ENCODE measurements at places on chromosomes 6 and 20.
A peak's percentile ranks its signal among the peaks of the same experiment; 100 is the strongest.

- DNase-seq, result no peak
Observed at GRCh38 chr6:12228447-12229146, 61.6 kb upstream of the EDN1 start.

GRCh38 chr6:72968704-72969103 is 256.6 kb downstream of the KHDC1L start:
- no peak for DNase-seq

GRCh38 chr6:73062130-73062529 is 163.2 kb downstream of the KHDC1L start:
- no peak for DNase-seq

GRCh38 chr20:45834797-45835161 is 1.2 kb downstream of the SNX21 start:
- no peak for DNase-seq

GRCh38 chr20:10824750-10825500 is 151.1 kb upstream of the JAG1 start:
- DNase-seq, result no peak

DNA sequence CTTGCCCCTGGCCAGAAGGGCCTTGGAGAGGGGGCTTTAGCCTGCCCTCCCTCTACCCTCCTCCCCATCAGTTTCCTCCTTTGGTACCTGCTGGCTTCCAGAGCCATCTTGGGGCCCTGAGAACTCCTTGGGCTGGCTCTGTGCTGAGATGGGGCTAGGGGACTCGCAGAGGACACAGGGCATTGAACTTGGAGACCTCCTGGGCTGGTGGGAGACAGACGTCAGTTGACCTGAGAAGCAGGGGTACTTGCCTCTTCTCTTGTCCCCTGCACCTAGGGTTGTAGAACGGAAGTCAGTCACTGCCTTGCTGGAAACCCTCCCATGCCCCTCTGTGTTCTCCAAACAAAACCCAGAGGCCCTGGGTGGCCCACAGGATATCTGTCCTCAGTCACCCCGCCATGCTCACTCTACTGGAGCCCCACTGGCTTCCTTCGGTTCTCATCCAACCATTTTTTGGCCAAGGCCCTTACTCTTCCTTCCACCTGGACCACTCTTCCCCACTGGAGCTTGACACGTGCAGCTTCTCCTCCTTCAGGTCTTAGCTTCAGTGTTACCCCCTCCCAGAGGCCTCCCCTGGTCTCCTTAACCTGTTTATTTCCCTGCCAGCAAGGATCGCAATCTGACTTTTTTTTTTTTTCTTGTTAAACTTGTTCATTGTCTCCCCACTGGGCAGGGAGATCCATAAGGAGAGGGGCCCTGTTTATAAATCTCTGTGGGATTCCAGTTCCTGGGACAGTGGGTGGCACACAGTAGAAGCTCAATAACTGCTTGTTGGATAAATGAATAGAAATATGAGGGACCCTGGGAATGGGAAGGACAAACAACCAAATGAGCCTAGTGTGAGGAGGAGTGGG is 971 bp downstream of the RBCK1 start:
- no peak for DNase-seq

DNA sequence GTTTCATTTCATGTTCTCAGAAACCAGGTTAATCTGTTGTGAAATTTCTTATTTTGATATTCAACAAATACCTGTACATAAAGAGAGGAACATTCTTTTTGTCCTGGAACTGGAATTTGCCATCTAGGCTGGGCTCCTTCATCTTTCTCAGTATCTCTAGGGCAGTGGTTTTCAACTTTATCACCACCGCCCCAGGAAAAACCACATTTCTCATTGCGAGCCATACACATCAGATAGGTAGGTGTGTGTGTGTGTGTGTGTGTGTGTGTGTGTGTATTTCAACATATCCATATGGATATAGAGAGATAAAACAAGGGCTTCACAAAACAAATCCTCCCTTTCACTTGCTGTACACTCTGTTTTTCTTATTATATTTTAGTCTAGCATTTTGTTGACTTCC is 24.1 kb downstream of the BFSP1 start:
- DNase-seq, result no peak

DNA sequence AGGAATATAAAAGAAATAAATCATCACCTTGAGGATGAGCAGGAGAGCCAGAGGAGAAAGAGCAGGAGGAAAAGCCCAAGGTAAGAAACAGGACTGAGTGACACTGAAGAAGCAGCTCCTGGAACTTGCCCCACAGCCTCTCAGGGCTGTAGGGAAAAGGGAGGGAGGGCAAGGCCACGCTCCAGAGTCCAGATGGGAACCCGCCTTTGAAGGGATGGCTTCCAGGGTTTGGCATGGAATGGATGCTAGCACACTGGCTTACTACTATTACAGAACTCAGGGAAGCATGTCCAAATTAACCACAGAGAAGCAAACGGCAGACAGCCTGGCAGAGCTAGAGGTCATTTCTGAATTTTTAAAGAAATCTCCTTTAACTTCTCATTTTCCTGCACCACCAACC is 26.8 kb downstream of the RALGAPA2 start:
- DNase-seq, result no peak

GRCh38 chr6:133173276-133173675 is 67.9 kb upstream of the EYA4 start:
- DNase-seq, result no peak

- peak; percentile 73 for DNase-seq
Observed at GRCh38 chr20:47318586-47319516, 37.6 kb downstream of the ZMYND8 start.

GRCh38 chr20:44471481-44471882 is 4.2 kb upstream of the TTPAL start:
- DNase-seq, result no peak

- DNase-seq, result no peak
Observed at GRCh38 chr6:3837781-3838180, 11.4 kb upstream of the FAM50B start.

- DNase-seq, result no peak
Observed at GRCh38 chr20:375265-375889, 5.2 kb upstream of the TRIB3 start.

- DNase-seq, result peak; percentile 16
Observed at GRCh38 chr6:141677598-141678211, 455.0 kb upstream of the GJE1 start.

DNA sequence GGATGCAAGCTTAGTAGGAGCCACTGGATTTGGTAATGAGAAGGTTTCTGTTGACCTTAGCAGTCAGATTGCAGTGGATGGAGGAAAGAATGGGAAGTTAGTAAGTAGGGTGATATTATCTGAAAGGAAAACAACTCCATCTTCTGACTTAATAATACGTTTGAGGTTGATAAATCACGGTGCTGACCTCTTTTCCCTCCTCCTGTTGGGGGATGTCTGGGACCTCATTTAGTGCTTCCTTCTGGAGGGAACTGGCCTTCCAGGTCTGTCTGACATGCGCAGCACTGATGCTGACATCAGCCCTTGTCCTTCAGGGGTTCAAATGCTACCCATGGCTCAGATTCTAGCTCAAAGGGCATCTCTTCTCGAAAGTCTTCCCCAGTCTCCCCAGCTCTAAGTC is 48.2 kb upstream of the AKAP12 start:
- DNase-seq, result no peak

DNA sequence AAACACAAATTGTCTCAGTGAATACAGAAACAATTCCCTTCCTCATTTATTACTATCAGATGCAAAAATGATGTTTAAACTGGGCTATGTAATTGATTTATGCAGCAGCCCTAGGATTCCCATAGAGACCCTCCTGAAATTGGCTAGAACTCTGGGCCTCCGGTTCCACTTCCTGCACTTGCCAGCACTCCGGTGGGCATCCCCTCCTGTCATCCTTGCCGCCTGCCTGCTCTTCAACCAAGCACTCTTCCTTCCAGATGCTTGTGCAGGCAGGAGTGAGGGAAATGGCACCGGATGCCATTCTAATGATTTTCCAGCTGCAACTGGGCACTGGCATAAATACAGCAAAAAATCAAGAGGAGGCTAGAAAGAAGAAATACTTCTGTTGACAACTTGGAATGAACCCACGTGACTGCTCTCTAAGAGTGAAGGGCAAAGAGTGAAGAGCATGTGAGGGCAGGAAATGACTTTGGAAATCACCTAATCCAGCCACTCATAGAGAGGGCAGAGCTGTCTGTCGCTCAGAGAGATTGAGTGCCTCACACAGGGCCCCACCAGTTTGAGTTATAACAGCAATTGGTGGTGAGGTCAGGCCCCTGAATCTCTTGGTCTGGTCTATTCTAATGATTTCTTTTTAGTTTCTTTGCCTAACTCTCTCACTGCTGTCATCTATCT is 3.7 kb upstream of the NEDD9 start:
- no peak for DNase-seq

DNA sequence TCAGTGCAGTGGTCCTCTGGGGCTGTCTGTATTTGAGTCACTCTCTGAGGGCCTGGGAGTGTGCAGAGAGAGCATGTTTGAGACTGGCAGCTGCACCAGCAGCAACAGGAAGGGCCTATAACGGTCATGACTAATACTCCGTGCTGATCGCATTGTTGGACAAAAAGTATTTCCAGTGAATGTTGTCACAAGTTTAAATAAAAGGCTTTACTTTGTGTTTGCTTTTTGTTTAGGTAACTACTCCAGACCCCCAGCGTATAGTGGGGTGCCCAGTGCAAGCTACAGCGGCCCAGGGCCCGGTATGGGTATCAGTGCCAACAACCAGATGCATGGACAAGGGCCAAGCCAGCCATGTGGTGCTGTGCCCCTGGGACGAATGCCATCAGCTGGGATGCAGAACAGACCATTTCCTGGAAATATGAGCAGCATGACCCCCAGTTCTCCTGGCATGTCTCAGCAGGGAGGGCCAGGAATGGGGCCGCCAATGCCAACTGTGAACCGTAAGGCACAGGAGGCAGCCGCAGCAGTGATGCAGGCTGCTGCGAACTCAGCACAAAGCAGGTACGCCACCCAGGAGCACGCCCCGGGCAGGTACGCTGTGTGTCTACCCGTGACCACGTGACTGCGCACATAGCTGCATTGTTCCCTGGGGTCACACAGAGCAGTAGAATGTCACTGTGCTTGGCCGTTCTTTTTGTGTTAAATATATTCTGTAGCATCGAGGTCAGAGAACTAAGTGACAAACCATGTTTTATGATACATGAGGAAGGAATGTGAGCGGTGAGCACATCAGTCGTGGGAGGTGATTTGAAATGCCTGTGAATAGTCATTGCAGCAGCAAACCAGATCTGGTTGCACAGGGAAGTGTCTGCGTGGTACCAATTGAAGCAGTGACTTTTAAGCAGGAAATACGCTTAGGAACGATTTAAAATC is 174.7 kb downstream of the TMEM242 start:
- DNase-seq, result peak; percentile 77

GRCh38 chr6:129615496-129615895 is 94.5 kb downstream of the ARHGAP18 start:
- no peak for DNase-seq

DNA sequence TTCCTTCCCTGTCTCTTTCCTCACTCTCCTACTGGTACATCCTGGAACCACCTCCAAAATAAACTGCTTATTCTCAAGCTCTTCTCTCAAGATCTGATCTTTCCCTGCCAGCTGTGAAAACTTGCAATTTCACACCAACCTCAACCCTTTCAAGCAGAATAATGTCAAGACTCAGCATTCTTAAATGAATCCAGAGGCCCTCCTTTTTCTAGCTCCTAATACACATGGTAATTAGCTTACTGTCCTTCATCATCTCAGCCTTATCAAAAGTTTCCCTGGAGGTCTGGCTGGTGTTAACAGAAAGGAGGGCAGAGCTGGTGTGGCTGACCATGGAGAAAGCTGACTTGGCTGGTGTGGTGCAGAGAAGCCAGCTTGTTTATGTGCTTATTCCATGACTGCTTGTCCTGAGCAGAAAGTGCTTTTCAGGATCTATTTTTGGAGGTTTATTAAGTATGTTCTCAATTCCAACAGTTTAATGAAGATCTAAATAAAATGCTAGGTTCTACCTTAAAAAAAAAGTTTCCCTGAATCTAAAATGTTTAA is 50.5 kb downstream of the CFAP61 start:
- no peak for DNase-seq

DNA sequence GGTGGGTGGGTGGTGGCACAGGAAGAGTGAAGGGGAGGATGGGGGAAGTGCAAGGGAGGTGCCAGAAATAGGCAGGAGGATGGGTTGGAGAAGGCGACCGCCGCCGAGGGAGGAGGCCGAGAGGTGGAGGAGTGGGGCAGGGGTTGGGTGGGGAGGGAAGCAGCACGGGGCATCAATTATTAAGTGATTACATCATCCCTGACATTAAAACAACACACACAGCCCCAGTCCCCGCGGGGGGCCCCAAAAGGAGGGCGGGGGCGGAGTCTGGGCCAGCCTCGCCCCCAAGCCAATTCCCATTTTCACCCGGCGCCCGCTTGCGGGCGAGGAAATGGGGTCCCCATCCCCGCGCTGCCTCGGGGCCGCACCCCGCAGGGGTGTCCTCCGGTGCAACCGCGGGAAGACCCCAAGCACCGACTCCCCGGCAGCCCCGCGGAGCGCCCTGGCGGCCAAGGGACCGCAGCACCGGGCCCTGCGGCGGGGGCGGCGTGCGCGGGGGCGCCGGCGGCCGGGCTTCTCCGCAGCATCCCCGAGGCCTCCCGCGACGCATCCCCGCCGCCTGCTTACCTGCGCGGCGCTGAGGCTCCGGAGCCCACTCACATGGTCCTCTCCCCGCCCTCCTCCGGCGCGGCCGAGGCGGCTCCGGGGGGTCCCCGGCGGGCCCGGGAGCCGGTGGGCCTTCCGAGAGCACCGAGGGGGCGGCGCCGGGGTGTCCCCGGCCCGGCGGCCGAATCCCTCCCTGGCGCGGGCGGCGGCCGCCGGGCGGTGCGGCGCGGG is 663 bp downstream of the FYN start:
- DNase-seq, result peak; percentile 63

DNA sequence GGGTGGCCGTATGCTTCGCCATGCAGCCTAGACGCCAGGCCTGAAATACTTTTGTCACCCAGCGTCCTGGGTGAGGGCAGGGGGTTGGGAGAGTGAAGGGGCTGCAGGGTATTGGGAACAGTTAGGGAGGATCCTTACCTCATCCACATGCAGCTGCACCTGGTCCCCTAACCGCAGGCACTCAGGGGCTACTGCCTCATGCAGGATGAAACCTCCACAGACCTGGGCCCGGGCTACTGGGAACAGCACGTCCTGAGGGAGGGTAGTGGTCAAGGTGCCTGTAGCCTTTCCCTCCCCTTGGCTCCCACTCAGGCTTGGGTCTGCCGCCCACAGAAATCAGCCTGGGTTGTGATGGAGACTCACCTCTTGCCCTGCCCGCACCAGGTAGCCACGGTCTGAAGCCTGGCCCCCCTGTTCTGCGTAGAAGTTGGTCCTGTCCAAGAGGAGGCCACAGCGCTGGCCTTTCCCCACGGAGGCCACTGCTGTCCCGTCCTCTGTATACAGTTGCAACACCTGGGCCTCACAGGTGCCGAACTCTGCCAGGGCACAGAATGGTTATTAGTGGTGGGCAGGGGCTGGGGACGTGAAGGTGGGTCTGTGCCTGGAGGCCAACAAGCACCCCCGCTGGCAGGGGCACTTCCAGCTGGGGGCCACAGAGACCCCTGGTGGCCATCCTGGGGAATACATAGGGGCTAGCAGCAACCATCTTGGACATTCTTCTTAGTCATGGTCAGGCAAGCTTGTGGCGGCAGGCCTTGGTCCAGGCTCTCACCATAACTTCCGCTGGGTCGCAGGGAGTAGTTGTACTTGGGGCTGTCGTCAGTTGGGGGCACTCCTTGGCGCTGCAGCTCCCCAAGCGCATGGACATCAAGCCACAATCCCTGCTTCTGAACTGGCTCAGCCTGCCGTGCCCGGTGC is 8.6 kb downstream of the AARS2 start:
- no peak for DNase-seq

GRCh38 chr6:167683028-167683862 is 143.5 kb upstream of the AFDN start:
- no peak for DNase-seq

GRCh38 chr6:157989541-157990289 is 8.1 kb downstream of the SYNJ2 start:
- no peak for DNase-seq

GRCh38 chr20:60986506-60987156 is 265.4 kb upstream of the CDH4 start:
- no peak for DNase-seq

All from fibroblast of the conjunctiva (primary cell).